OCI-M1 (cell line): ENCODE measurements at places on chromosomes 4 and X.

- DNase-seq: peak; percentile 71
Observed at GRCh38 chr4:2962614-2963174, 512 bp downstream of the NOP14 start.

GRCh38 chr4:173194157-173194556 lies 25.5 kb downstream of the GALNT7 start:
- no peak for DNase-seq

- no peak for DNase-seq
Observed at GRCh38 chrX:8504451-8504850, 39.8 kb downstream of the VCX3B start.

DNA sequence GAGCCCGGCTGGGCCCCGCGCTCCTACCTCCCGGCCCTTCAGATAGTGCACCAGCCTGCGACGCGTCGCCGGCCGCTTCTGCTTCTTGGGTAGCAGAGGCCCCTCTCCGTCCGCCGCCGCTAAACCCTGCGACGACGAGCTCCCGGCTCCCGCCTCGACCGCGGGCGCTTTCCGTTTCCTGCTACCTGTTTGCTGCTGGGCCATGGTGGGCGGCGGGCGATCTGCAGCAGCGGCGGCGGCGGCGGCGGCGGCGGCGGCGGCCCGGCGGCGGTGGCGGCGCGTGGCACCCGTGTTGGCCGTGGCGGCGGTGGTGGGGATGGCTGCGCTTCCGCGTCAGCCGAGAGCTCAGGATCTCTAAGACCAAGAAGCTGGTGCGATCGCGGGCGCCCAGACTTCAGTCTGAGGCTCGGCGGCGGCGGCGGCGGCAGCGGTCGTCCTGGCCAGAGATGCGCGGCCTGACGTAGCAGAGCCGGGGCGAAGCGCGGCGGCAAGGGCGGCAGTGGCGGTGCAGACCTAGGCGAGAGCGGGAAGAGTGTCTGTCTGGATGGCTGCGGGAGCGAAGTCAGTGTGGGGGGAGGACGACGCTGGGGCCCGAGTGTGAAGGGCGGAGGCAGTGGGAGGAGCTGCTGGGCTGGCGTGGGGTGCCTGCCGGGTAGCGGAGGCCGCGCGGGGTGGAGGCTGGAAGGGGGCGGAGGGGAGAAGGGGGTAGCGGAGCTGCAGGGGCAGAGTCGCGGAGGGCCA lies at the start of gene DCAF12L2:
Gene DCAF12L2, minus strand, starts transcription at position 569 of the 741 bp plus-strand sequence. Its CDS starts 365 bp downstream, at position 204.
- no peak for DNase-seq

DNA sequence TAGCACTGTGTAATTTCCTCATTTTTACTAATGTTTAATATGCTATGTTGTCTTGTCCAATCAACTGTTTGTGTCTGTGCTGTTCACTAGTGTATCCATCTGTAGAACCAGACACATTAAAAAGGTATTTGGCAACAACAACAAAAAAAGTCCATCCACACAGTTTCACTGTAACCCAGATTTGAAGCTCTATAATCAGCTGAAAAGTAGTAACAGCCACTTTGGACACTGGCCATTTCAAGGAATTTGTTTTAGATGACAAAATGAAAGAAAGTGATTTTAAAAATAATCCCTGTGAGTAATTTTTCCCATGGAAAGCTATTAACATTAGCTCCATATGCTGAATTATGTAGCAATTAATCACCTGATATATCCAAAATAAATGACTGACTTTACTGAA lies 2.2 kb upstream of the FBXL5 start:
- DNase-seq: no peak

DNA sequence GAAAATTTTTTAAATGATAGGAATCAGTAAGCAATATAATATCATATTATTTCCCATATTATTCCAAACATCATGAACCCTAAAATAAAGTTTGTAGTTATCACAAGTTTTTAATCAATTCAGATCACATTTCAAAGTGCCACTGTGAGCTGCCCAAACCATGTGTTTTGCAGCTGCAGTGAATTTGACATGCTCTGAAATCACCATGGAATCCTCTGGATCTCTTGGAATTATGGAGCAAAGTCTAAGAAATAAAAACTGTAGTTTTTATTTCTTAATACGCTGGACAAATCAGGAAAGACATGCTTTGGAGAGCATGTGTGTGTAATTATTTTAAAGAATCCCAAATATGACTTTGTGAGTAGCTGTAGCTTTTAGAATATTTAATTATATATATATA lies 262.7 kb downstream of the ANKRD50 start:
- no peak for DNase-seq

- no peak for DNase-seq
Observed at GRCh38 chr4:109389369-109390114, 44.1 kb upstream of the SEC24B start.

GRCh38 chrX:45719751-45720501 lies 519.2 kb upstream of the DIPK2B start:
- peak; percentile 23 for DNase-seq

- no peak for DNase-seq
Observed at GRCh38 chr4:80138551-80139538, 58.5 kb upstream of the PRDM8 start.

DNA sequence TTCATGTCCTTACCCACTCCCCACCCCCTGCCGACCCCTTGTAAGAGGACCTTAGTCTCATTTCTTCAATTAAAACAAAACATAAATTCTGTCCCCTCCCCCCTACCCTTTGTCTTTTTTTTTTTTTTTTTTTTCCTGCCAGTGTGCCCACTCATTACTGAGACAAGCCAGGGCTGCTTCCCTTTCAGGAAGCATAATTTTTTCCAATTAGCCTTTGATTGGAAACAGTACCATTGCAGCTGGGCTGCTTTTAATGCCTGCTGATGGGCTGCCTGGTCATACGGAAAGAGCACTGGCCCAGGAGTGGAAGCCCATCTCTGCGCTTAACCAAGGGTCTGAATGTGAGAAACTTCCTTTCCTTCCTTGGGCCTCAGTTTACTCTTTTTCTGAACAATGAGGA lies 18.6 kb upstream of the CAPN6 start:
- no peak for DNase-seq

DNA sequence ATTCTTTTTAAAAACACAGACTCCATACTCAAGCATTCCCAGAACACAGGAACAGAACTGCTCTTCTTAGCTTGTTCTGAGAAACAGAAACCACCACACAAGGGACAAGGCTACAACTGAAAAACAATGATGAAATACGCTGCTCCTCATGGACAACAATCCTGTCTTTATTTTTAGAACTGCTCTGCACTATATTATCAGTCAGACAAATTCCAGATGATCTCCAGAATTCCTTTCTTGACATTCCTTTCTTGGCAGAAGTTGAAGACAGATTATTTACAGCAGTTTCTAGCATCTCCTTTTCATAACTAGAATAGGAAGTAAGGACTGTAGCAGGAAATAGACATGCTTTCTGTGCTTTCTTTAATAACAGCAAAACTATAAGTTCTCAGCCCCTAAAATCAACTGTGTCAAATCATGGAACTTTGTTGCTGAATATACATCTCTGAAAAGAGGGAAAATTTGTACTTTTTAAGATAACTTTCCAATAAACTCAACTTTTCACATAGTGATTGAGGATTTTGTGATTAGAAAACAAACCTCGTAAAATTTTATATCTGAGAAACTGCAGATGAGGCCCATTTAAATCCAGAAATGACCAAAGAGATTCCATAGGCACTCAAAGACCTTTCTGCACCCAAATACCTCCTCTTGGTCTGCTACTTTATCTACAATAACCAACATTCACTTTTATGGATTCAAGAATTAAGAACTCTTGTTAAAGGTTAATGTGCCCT lies 35.9 kb downstream of the ANTXR2 start:
- peak; percentile 84 for DNase-seq

DNA sequence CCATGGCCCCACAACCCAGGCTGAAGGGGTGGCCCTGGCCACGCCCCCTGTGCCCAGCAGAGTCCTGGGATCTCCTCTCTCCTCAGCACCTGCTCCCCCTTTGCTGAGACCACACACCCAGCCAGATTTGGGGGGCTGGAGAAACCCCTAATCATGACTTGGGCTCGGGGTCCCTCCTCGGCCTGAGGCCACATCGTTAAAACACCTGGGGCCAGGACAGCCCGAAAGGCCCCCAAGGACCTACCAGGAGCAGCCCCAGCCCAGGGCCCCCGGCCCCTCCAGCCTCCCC lies 116.7 kb downstream of the FAM53A start:
- DNase-seq: no peak

DNA sequence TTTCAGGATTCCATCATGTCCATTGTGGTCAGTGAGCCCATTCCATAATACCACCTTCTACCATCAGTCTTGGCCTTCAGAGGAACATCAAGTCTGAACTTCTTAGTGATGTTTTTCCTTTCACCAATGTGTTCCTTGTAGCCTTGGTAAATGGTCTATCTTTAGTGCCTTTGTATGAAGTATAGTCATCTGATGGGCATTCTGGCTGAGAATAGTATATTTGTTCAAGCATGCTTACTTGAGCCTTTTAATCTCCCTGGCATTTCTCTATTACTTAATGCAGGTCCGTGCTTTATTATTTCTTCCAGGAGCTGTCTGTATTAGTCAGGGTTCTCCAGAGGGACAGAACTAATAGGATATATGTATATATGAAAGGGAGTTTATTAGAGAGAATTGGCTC lies 99.7 kb downstream of the TLL1 start:
- no peak for DNase-seq

DNA sequence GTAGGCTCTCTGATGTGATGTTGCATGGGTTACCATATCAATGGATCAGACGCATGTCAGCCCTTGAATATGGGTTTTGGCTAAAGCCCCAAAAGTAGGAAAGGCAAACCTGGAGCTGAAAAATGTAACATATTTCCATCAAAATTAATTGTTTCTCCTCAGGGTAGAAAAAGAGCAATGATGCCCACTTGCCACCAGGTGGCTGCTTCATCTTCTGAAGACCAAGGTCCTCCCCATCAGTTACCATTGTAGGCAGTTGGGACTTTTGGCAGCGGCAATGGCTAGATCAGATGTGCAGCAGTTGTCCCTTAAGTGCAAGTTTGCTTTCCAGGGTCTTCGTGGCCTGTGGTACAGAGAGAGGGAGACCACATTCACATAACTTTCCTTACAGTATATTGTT lies 118.2 kb downstream of the NAF1 start:
- peak; percentile 68 for DNase-seq

- DNase-seq: no peak
Observed at GRCh38 chrX:97594646-97595224, 711.0 kb downstream of the RPA4 start.

- no peak for DNase-seq
Observed at GRCh38 chr4:184263461-184263860, 45.8 kb upstream of the ENPP6 start.

GRCh38 chrX:65932173-65933084 lies 107.5 kb downstream of the VSIG4 start:
- DNase-seq: peak; percentile 2

DNA sequence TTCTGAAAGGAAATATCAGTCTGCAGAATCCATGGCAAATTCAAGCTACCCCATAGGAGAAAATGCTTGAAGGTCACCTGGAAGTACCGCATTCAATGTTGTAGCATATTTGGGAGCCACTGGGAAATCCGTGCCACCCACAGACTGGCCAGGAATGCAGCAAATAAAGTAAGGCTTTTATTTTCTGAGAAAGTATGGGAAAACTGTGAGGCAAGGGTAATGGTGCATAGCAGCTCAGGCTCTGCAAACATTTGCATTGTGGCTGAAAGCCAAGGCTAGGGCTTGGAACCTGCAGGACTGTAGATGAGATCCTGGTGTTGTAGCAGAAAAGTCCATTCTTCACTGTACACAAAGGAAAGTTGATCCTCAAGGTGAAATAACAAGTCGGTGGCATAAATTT lies 450.9 kb upstream of the NR3C2 start:
- DNase-seq: no peak

- no peak for DNase-seq
Observed at GRCh38 chr4:28354880-28355656, 1494.4 kb downstream of the STIM2 start.

GRCh38 chr4:123786163-123786915 lies 389.7 kb downstream of the SPRY1 start:
- no peak for DNase-seq

DNA sequence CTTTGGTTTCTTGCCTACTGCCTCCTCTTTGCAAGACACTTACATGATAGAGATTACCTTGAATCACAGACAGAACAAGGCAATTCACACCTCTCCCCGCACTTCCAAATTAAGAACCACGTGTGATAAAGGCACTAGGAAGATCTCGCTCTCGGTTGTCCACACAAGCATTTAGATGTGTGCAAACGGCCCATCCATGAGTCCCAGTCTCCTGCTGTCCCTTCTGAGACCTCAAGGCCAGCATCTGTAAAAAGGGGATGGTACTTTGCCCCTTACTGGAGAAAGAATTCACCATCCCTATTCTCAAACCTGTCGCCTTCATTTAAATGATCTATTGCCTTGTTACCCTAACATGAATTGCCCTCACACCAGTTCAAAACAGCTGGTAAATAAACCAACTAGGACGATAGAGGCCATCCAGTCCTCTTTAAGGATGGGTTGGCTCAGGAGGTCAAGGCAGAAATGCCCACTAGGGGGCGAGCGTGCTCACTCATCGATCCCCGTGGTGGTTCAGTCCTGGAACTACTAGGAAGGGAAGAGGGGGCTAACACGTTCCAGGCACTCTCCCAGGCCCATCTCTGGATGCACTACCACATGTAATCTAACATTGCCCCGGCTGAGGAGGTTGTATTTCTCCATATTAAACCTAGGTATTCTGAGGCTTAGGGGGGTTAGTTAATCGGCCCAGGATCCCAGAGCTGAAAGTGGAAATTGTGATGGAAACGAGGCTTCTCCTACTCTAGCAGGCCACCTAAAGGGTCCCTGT lies 95.8 kb downstream of the DHX15 start:
- DNase-seq: peak; percentile 82

DNA sequence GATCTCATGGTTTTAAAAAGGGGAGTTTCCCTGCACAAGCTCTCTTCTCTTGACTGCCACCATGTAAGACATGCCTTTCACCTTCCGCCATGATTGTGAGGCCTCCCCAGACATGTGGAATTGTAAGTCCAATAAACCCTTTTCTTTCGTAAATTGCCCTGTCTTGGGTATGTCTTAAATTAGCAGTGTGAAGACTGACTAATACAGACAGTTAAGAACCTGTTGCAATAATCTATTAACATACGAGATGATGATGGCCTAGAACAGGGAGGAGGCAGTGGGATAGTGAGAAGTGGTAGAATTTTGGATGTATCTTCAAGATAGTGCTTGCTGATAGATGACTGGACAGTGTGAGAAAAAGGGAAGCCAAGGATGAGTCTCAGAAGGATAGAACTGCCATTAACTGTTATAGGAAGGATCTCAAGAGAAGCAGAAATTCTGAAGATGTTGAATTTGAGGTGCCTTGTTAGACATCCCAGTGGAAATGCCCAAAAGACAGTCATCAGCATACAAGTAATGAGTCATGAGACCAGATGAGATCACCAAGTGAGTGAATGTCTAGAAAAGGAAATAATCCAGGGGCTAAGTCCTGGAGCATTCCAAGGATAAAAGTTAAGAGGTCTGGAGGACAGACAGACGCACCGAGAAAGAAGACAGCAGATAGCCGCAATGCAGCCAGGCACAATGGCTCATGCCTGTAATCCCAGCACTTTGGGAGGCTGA lies 38.8 kb upstream of the UGDH start:
- DNase-seq: no peak

- no peak for DNase-seq
Observed at GRCh38 chrX:33205321-33205720, 6.0 kb downstream of the DMD start.

GRCh38 chrX:124736553-124737270 lies 390.3 kb downstream of the SH2D1A start:
- DNase-seq: peak; percentile 7

GRCh38 chrX:110748256-110748806 lies 47.3 kb downstream of the CHRDL1 start:
- DNase-seq: peak; percentile 6

- peak; percentile 22 for DNase-seq
Observed at GRCh38 chr4:73452953-73453700, 17.1 kb downstream of the AFP start.

- DNase-seq: peak; percentile 92
Observed at GRCh38 chr4:129641179-129641578, 545.2 kb downstream of the C4orf33 start.
